NCI-H2107 (cell line): ENCODE measurements at places on chromosomes 6 and 20.

- no peak for DNase-seq
Observed at GRCh38 chr20:61516346-61517208, 264.5 kb downstream of the CDH4 start.

DNA sequence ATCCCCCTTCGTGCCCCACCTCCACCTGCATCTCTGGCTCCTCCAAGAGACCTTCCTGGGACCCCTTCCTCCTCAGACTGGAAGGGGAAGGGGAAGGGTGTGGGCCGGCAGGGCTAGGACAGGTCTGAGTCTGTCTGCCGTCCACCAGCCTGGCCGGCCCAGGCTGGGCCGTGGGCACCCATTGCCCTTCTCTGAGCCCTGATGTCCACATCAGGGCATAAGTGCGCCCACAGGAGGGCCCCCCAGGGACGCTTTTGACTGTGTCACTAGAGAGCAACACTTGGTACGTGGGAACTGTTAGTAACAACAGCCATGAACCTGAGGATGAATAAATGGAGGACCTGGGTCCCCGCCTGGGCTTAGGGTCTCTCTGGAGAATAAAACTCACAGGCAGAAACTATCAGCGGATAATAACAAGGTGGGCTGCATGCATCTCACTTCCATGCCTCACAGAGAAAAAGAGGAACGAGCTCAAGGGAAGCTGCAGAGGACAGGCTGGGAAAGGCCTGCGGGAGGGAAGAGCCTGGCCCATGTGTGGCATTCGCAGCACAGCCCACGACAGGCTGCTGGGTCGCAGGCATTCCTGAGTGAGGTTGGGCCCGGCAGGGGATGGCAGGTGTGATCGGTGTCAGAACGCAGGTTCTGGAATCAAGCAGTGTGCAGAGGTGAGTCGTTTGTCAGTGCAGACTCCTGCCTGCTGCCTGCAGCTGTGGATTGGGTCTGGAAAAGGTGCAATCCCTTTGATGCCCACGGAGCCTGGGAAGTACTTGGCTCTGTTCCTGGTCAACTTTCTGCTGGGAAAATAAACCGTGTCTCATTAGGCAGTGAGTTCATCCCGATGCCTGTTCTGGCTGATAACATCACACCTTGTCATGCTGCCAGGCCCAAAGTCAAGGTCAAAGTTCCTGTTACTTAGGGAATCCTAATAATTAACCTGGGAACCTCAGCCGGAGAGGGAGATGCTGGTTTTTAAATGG lies 60.9 kb downstream of the BCAS4 start:
- no peak for DNase-seq

DNA sequence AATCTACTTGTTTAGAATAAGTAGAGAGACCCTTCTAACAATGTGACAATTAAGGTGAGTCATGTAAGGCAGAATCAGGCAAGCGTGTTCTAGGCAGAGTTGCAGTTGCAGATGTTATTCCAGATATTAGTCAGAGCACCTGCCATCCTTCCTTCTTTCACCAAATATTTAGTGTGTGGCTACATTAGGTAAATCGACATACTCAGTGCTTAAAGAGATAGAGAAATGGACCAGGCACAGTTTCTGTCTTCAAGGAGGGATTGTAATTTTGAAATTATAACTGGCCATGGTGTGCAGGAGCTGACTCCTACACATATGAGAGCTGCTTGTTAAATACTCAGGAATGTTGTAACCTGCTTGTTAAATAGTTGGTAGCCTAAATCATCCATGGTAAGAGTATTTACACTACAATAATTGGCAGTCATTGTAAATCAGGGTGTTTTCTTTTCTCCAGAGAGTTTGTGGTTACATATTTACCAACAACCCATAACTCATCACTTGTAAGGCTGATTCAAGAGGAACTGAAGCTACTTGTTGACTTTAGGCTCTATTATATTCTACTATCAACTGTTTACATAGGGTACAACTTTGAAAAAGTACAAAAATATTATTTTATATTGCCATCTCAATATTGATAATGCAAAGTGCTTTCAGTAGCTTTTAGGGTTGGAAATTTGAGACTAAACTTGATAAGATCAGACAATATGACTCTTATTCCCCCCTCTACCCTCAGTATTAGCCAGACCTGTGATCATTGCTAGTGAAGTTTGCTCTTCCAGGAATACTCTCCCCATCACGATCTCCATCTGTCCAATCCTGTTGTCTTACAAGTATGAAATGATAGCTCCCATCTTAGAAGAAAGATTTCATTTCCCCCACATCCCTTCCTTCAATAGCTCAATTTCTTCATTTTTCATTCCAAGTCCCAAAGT lies 607.1 kb downstream of the COL12A1 start:
- no peak for DNase-seq

GRCh38 chr20:20755231-20755630 lies 42.8 kb upstream of the RALGAPA2 start:
- no peak for DNase-seq
